ENCODE measurements at places on chromosomes 4 and X. TPM values are rescaled to one million over a fixed set of nuclear protein-coding genes. Genes with fewer than 3 reads are reported as not detected.

The FAAH2 gene
- total RNA-seq: 6.2 TPM

The BMPR1B gene
- 4.8 TPM for total RNA-seq

The POU4F2 gene
- total RNA-seq: 0.06 TPM

The BEX1 gene
- total RNA-seq: not detected

The PNMA6A gene
- not detected for total RNA-seq

- no peaks in the 10 kb centered on the region for H3K27me3 ChIP-seq
- DNase-seq: no peak
- H3K4me3 ChIP-seq: no peak overlapping the region
- H3K36me3 ChIP-seq: no peaks in the 10 kb centered on the region
These were observed 684.6 kb downstream of the ARAP2 start for GRCh38 chr4:35559559-35560365.

DNA sequence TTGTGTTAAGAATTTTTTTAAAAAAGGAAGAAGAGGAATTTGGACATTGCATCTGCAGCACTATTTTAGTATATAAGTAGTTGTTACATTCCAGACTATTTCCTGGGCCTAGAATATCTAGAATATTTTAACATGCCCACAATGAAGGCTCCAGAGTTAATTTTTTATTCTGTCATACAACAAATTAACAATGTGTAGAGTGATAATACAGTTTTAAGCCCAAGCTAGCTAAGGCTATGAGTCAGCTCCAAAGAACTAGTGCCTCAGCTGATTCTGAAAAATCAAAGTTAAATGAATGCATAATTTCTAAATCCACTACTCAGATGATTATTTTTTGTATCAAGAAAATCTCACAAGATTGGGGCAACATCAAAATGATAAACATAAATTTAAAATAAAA is 231.4 kb downstream of the PRDM5 start:
- H3K36me3 ChIP-seq: no peaks in the 10 kb centered on the region
- no peak for DNase-seq
- H3K4me1 ChIP-seq: peaks cover 5% of the 10 kb centered on the region
- no peak overlapping the region for H3K27ac ChIP-seq

DNA sequence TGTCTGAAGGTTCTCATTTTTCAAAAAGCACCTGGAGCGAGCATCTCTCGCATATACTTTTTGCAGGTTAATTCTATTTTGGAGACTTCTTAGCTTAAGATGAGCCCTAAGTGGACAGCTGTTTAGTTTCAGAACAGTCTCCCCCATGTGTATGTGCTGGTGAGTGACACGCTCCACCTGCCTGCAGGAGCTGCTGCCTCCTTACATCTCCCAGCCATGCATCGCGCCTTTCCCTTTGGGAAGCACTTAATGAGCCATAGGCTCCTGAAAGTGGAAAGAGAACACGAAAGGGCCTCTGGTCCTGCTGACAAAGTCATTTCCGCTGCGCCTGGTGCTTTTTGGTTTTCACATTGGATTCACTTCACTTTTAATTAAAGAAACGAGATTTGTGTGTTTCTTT is 56.1 kb downstream of the TRIML2 start:
- H3K36me3 ChIP-seq: no peaks in the 10 kb centered on the region
- H3K4me3 ChIP-seq: no peak overlapping the region
- no peak for DNase-seq
- no peaks in the 10 kb centered on the region for H3K27me3 ChIP-seq

GRCh38 chr4:73586666-73587065 is 33.6 kb downstream of the RASSF6 start:
- DNase-seq: no peak
- peaks cover 7% of the 10 kb centered on the region for H3K4me1 ChIP-seq
- no peak overlapping the region for H3K27ac ChIP-seq

DNA sequence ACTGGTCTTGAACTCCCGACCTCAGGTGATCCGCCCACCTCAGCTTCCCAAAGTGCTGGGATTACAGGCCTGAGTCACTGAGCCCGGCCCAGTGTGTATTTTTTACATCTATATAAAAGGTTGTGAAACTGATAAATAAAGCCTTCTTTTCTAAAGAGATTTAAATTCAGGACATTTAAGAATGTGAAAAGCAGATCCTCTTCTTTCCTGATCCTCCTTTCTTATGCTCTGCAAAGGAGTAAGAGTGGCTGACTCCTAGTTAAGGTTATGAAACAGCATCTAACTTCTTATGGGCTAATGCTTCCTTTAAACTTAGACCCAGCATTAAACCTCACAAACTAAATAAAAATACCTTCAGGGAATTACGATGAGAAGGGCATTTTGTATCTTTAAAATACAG is 197.7 kb upstream of the MAB21L2 start:
- H3K4me3 ChIP-seq: no peak overlapping the region
- DNase-seq: no peak
- H3K4me1 ChIP-seq: peaks cover 4% of the 10 kb centered on the region
- H3K36me3 ChIP-seq: no peaks in the 10 kb centered on the region
- H3K27ac ChIP-seq: no peak overlapping the region
